ENCODE measurements at places on chromosomes 13 and 19.

- no peak for DNase-seq
Observed at GRCh38 chr13:111304041-111304544, 16.3 kb upstream of the TEX29 start.

- DNase-seq, result no peak
Observed at GRCh38 chr19:6033744-6034264, 55.9 kb upstream of the RANBP3 start.

- DNase-seq, result no peak
Observed at GRCh38 chr13:34748073-34748472, 194.0 kb upstream of the NBEA start.

- no peak for DNase-seq
Observed at GRCh38 chr13:42762917-42763316, 18.5 kb upstream of the FAM216B start.

DNA sequence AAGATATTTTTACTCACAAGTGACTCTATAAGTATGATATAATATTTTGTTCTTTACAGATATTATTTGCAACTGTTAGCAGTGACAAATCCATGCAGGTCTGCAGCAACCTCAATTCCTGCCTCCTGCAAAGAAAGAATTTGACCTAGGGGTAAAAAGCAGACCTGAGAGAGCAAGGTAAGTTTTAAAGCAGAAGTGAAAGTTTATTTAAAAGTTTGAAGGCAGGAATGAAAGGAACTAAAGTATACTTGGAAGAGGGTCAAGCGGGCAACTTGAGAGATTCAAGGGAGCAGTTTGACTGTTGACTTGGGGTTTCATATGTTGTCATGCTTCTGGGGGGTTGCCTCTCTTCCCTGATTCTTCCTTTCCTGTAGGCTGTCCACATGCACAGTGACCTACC lies 520.1 kb upstream of the PCDH20 start:
- no peak for DNase-seq

GRCh38 chr13:96551546-96551945 lies 442.7 kb downstream of the OXGR1 start:
- DNase-seq, result no peak

DNA sequence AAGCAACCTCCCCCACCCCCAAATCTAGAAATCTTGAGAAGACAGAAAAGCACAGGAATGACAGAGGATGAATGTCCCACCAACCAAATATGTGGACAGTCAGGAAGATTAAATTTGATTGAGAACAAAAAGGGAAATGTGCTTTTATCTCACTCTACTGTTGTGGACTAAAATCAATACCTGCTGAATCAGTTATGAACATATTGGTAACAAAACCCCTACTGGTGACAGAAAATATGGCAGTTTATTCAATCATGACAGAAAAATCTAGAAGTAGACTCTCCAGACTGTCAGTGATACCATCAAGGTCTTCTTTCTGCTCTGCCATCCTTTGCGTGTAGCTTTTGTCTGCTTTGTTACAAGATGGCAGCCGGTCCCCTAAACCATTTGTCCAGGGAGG lies 35.2 kb downstream of the FAM216B start:
- DNase-seq, result no peak

- DNase-seq, result no peak
Observed at GRCh38 chr13:59476366-59476765, 687.4 kb downstream of the DIAPH3 start.

Data from NCI-H2227 treated with DMSO at 0.1 percent for 48 hours (cell line).